ENCODE measurements at places on chromosomes 12 and 14.
A peak's percentile ranks its signal among the peaks of the same experiment; 100 is the strongest.

DNA sequence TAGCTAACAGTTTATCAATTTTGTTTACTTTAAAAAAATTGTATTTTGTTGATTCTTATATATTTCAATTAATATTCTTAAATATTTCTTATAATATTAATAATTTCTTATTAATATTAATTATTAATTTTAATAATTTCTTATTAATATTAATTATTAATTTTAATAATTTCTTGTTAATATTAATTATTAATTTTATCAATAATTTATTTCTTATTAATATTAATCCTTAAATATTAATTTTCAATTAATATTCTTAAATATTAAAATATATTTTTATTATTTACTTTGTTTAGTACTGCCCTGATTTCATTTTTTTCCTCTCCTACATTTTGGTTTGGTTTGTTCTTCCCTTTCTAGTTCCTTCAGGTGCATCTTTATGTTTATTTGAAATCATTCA is 1208.1 kb downstream of the LRFN5 start:
- DNase-seq, result no peak

DNA sequence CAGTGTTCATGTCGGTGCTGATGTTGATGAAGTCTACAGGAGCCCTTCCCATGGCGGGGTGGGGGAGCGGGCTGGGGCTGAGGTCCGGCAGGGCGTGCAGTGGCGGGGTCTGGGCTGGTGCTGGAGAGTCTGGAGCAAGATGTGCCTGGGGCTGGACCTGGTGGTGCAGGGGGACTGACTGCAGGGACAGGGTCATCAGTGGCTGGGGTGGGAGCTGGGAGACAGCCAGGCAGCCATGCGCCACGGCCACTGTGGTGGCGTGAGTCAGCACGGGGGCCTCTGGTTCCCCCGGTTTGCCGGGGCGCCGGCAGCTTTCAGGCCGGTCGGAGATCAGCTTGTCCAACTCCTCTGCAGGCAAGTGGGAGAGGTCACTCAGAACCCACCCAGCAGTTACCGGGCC is 27.6 kb downstream of the FOXN4 start:
- DNase-seq, result no peak

DNA sequence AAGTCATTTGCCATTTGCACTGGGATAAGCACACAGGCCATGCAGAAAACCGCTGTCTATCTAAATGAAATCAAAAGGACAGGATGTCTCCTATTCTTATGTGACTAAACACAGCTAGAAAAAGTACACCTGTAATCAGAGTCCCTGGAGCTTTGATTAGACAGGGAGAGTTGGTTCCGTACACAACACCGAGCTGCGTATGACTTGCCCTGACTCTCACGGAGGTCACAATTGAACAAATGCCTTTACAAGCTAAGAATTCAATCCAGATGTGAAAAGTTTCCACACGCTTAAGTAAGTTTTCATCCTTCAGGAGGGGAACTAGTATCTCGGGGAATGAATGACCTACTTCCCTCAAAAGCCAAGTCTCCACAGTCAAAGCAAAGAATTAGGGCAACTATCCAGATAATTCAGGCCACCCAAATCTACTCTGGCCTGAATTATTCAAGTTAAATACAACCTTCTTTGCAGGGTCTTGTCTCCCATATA is 67.5 kb downstream of the RTN1 start:
- no peak for DNase-seq

GRCh38 chr14:54839701-54840119 is 62.9 kb downstream of the GCH1 start:
- DNase-seq, result peak; percentile 61

DNA sequence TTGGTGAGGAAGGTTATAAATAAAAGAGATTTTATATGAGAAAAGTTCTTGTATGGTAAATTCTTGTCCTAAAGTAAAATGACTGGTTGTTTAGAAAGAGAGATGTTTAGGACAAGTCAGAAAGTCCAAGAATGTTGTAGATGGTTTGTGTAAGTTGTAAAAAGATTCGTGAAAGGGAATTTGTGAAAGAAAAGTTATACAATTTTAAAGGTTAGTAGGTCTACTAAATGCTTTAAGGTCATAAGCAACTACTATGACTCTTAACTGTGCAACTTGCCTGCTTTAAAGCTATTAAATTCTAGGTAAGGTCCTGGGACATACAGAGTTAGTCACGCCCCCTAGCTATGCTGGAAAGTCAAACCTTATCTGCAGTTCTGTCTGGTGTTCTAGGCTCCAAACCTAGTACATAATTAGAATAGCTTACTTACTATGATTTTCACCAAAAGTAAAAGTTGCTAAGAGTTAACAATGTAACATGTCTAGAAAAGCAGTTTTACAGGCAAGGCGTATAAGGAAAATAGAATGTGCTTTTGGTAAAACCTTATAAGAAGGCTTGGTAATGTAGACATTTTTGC is 11.2 kb upstream of the DHRS2 start:
- no peak for DNase-seq

- no peak for DNase-seq
Observed at GRCh38 chr12:67042697-67043131, 226.4 kb upstream of the CAND1 start.

DNA sequence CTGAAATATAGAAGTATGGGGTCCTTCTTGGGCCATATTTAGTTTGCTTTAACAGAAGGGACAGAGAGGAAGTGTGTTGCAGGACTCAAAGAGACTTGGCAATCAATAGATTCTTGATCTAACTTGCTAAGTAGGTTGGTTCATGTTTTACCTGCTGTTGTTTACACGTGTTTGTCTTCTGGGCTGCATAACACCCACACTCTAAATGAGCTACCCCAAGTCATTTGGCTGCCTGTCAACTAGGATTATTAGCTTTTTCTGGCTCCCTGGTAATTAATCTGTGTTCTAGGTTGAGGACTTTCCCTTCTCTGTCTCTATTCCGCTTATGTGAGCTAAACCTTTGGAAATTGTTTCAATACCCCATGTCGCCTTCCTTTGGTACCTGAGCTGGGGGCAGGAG is 10.1 kb upstream of the TBPL2 start:
- no peak for DNase-seq

- no peak for DNase-seq
Observed at GRCh38 chr12:55933799-55934742, 3.1 kb downstream of the DGKA start.

GRCh38 chr12:77584860-77585259 is 245.8 kb upstream of the NAV3 start:
- DNase-seq, result no peak

DNA sequence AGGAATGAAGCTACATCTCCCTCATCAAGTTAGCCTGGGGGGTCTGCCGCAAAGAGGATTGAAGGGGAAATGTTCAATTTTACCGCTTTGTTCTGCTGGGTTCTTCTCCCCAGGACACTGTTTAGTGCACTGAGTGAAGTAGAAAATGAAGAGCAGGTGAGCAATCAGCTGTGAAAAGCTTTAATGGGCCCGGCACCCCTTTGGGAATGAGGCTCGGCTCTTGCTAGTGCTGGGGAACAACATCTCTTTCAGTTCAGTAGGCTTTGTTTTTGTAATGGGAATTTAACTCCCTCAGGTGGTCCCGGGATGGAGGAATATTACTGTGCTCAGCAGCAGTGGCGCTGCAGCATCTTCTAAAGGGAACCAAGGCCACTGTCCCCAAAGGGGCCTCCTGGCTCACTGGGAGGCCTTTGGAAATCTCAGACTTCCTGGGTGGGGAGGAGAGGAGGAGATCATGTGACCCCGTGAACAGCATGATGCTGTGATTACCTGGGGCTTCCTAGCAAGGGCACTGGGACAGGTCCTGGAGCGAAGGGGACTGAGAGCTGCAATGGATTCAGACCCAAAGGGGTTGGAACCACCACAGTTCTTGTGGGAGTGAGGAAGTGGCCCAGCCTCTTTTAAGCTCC is 85.2 kb upstream of the MAX start:
- no peak for DNase-seq

- no peak for DNase-seq
Observed at GRCh38 chr14:101508948-101509729, 52.2 kb upstream of the DIO3 start.

- peak; percentile 55 for DNase-seq
Observed at GRCh38 chr12:64180951-64181350, 41.1 kb downstream of the KICS2 start.

GRCh38 chr12:61956545-61956944 is 303.7 kb upstream of the USP15 start:
- DNase-seq, result no peak

DNA sequence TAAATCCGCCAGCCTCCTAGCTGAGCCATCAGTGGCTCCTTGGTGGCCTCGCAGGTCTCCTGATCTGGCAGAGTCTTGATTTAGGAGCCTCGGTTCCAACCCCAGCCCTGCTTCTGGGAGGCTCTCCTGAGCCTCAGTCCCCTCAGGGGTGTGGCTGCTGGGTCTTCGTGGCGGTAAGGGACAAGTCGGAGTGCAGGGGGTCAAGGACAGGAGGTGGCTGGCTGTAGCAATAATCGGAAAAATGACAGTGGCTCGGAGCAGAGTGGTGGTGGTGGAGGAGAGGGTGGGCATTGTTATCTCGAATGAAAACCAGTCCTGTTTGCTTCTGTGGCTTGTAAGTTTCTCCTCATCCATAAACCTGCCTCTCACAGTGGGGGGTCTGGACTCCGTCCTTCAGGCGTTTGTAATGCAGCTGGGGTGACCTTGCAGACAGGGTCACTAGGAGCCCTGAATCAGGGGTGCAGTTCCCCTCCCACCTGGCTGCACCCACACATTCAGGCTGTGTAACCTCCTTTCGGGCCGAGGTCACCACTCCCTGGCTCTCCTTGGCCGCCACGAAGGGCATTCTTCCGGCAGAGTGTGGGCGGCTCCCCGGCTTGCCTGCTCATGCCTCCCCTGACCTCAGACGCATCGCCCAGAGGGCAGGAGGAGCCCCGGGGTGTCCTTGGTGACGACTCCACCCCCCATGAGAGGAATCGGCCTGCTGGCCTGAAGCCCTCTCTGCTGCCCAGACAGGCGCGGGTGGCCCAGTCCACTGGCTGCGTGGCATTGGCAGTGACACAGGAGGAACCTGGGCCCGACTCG is 8.1 kb downstream of the BCL7A start:
- no peak for DNase-seq

DNA sequence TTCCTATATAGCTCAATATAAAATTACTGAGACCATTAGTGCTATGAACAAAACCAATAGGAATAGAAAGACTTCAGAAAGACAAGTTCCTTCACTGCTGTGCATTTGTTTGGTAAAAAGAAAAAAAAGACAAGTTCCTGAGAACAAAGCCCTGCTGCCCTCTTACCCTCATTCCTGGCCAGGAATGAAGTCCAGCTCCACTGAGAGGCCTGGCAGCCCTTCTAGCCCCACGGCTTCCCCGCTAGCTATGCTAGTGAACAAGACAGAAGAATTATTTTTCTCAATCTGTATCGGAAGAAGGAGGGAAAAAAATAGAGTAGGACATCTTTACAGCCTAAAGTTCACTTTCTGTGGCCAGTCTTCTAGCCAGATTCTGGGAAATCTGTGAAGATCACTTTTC is 1.6 kb downstream of the MFAP5 start:
- DNase-seq, result no peak

DNA sequence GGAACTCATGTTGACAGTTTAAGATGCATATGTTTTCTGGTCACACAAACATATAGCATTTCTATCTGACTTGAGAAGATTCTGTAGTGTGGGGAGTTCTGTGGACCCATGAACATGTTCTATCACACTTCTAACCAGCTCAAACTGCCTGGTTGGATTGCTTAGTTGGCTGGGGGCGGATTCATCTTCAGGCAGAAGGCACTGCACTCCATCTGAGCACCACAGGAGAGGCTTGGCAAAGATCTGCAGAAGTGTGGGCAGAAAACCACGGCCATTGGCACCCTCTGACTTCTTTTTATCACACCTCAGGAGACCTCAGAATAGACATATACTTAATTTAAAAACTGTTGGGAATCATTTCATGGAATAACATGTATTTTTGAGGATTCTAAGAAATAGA is 68.5 kb downstream of the LIN7A start:
- DNase-seq, result no peak

DNA sequence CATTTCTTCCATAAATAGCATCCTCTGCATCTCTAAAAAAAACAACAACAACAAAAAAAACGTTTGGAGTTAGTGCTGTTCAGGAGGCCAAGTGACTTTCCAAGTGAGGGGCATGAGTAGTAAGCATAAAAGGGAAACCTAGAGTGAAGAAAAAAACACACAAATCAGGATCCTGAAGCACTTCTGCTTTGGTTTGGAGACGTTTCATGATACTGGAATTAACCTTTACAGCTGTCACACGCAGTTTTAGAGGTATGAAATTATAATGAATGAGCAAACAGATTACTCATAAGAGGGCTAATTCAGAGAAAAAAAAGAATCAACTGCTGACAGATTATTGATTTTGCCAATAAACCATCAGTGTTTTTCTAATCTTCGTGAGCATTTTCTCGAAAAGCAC is 3.8 kb downstream of the SRSF9 start:
- DNase-seq, result no peak

DNA sequence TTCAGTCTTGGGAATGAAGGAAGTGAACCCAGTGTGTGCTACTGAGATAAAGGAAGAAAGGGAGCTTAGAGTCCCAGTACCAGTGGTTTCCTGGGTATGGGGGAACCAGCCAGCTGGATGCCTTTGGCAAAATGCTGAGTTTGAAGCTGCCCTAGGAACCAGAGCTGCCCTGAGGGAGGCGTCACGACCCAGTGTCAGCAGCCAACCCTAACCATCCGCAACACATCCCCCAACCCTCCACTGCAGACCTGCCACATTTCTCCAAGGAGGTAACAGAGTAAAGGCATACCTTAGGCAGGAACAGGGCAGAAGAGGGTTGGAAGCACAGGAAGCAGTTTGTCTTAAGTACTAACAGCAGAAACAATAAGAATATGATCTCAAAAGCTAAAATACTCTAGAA is 28.6 kb downstream of the PRDM4 start:
- DNase-seq, result no peak

DNA sequence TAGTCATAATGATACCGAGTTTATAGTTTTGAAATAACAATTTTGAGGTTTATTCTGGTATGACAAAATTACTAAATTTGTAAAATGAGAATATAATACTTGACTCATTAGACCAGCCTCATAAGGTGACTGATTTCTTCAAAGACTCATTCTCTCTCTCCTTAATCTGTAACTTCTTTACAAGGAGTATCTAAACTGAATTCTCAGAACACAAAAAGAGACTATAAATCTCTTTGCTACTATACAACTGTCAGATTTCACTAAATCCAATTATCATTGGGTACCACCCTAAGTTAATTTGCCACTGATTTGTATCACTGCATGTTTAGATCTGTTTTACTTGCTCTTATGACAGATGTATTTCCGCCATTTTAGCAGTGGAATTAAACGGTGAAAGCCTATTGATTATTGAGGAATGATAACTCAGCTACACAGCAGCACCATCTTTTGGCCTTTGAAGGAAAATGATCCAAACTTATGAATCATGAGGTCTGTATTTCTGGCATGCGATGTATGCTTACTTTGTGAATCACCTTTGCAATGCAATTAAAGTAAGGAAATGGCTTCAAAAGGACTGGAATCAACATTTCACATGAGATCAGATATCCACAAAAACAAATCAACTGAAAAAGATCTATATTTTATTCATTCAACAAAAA is 161.2 kb downstream of the RERGL start:
- peak; percentile 10 for DNase-seq

- no peak for DNase-seq
Observed at GRCh38 chr12:59429766-59430165, 166.1 kb upstream of the SLC16A7 start.
